ENCODE measurements at places on chromosomes 4 and X.

- DNase-seq: no peak
Measured at GRCh38 chr4:39043058-39043860, 11.1 kb upstream of the TMEM156 start.

GRCh38 chr4:119103263-119103662 lies 32.4 kb upstream of the MYOZ2 start:
- no peak for DNase-seq

- DNase-seq: no peak
Measured at GRCh38 chr4:145812919-145813318, 125.7 kb downstream of the ZNF827 start.

DNA sequence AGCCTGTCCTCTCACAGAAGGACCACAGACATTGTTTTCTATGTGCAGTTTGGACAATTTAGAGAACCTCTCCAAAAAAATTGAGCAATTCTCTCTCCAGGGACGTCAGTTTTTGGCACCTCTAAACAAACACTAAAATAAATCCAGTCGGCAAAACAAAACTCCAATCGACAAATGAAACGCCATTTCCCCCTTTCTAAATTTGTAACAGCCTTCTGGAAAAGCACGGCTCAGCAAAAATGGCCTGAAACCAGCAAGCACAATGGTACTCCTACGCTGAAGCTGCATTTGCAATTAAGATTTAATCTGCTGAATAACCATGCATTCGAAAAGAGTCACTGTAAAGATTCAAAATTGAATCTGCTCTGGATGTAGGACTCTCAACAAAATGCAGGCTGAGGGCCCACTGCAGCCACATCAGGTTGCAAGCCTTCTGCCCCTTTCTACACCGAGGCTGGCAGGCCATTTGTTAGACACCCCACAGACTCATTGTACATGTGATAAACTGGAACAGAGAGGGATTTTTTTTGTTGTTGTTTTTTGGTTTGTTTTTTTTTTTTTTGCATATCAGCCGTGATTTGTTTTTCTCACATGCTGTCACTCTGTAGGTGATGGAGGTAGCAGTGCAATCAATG lies 79.9 kb upstream of the MAP3K15 start:
- DNase-seq: no peak

GRCh38 chr4:151407466-151408379 lies 1.3 kb upstream of the FHIP1A start:
- DNase-seq: no peak

DNA sequence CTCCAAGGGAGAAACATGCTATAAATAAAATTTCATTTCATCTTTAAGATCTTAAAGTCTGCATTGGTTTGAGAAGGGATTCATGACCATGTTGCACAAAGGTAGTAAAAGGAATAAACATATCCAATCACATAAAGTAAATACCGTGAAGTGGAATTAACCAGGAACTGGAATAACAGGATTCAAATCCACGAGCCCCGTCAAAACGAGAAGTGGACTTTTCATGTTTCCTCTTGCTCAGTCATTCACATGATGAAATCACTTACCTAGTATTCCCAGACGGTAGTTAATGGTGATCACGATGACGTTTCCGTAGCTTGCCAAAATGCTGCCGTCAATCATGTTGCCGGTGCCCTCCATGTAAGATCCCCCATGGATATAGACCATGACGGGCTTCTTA lies 199.7 kb downstream of the NLGN4X start:
- DNase-seq: no peak

- DNase-seq: peak; percentile 46
Measured at GRCh38 chr4:5292101-5292500, 240.8 kb downstream of the STK32B start.

GRCh38 chrX:65634732-65635131 lies 32.7 kb upstream of the MSN start:
- DNase-seq: no peak

DNA sequence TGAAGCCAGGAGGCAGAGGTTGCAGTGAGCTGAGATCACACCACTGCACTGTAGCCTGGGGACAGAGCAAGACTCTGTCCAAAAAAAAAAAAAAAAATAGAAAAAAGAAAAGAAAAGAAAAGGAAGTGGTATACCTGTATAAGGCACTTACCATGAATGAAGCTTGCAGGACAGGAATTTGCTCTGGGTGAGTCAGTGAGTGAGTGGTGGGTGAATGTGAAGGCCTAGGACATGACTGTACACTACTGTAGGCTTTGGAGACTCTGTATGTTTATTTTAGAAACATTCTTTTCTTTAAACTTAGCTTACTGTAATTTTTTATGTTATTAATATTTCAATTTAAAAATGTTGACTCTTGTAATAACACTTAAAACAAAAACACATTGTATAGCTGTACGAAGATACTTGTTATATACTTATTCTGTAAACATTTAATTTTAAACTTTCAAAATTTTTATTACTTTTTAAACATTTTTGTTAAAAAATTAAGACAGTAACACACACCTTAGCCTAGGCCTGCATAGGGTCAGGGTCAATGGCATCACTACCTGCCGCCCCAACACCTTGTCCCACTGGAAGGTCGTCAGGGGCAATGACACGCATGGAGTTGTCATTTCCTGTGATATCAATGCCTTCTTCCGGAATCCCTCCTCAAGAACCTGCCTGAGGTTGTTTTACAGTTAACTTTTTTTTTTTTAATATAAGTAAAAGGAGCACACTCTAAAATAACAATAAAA lies 78.7 kb downstream of the CLNK start:
- no peak for DNase-seq
